ENCODE measurements at places on chromosomes 5 and 9.

DNA sequence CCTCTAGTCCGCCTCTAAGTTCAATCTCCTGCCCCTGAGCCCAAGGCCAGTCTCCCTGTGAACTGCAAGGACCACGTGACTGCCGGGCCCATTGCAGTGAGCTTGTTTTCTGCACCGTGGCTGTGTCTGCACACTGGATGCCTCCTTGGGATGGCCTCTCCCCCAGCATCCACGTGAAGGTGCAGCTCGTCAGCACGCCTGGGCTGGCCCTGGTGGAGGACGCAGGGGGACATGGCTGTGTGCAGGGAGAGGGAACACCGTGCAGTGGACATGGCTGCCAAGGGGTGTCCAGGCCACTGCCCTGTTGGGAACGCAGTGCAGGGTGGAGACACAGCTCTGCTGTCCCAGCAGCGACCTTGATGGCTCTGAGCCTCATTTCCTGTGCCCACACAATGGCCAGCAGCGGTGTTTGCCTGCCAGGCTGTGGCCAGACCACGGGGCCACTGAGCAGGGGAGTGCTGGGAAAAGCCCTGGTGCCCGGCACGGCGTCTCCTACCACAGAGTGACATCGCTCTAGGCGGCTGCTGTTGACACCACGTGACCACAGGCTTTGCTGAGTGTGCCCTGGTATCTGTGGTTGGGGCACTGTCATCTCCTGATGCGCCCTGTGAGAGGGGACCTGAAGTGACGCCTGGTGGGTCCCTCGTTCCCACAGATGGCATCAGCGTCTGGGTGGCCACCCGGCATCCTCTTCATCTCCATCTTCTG, 26.9 kb upstream of the EXOC3 start:
- DNase-seq: no peak

- no peak for DNase-seq
Measured at GRCh38 chr5:170161069-170161468, 55.4 kb downstream of the FOXI1 start.

DNA sequence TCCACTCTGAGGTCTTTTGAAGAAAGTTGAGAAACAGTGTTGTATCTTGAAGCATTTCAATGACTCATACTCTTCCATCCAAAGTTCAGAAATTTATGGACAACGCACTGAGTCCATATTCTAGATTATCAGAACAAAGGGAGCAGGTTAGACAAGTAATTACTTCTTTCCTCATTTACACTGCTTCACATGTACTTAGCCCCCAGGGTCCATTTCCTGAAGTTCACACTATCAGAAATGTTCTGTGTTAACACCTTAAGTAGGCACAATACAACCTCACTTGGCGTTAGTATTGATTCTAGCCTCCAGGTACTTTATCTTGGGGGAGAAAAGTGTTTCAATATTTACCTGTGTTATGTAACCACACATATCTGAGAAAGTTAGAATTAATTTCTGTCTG, 487.9 kb upstream of the DMAC1 start:
- no peak for DNase-seq

DNA sequence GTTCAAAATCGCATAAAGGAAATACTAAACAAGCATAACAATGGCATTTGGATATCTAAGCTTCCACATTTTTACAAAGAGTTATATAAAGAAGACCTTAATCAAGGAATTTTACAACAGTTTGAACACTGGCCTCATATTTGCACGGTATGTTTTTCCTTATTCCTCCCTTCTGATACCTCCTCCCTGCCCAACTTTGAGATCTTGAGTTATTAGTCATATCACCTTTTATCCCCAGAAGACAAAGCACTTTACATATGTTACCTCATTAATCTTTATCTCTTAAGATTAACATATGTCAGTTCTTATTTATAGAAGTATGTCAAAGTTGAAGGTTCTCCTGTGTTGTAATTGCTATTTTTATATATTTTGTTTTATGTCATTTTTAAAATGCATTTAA, 29.8 kb downstream of the TDRD7 start:
- no peak for DNase-seq

GRCh38 chr9:68690088-68690487, 15.0 kb upstream of the PIP5K1B start:
- DNase-seq: no peak

DNA sequence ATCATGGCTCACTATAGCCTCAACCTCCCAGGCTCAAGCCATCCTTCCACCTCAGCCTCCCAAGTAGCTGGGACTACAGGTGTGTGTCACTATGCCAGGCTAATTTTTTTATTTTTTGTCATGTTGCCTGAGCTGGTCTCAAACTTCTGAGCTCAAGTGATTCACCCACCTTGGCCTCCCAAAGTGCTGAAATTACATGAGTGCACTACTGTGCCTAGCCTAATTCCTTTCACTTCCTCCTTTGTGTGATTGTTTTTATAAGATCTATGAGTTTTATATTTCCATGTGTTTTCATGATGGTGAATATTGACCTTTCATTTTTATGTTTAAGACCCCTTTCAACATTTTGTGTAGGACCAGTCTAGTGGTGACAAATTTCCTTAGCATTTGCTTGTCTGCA, 55.2 kb upstream of the IL12B start:
- DNase-seq: no peak

DNA sequence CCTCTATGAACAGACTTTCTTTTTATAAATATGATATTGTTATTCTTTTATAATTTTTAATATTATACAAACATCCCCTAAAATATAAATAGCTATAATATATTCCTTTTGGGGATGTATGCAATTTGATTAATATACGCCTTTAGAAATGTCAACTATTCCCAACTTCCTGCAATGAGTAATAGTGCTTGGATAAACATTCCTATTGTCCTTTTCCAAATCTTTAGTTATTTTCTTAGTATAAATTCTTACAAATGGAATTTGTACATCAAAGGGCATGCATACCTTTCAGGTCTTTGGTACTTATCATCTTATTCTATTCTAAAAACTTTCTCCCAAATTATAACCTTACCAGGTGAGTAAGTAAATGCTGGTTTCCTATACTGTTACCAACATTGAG, 6.2 kb downstream of the NLN start:
- no peak for DNase-seq

GRCh38 chr9:35814106-35814840, 569 bp downstream of the HINT2 start:
- DNase-seq: peak; percentile 22

- no peak for DNase-seq
Measured at GRCh38 chr5:173866243-173866857, 21.8 kb upstream of the CPEB4 start.

DNA sequence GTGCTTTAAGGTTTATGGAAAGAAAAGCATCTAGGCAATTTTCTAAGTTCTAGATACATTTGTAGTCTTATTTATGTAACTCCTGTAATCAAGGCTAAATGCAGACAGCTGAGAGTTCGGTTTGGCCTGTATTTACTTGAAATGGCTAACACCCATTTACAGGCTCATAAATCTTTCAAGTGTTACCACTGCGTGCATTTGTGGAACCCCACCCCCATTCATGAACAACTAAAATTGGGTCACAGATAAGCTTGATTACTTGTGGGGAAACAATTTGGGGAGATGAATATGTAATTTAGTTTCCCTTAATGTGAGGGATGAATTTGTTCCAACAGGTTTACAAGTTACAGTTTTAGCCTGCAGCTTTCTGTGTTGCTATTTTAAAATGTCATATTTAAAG, 360.6 kb downstream of the ARRDC3 start:
- no peak for DNase-seq

DNA sequence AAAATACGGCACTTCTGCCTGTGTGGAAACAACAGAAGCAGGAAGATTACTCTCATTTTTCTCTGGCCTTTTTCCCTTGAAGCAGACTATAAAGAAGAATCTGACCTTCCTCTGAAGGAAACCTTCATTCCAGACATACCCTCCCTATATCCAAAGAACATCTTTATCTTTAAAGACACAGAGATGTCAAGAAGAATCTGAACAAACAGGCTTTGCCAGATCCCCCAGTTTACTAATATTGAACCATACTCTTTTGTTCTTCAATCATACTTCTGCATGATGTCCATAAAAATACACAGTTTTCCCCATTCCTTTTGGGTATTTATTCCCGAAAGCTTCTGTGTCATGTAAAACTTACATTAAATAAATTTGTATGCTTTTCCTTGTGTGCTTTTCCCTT, 225.8 kb downstream of the MAT2B start:
- DNase-seq: no peak
